ENCODE measurements at places on chromosomes 7 and 10.

GRCh38 chr7:13920053-13920697, 69.3 kb downstream of the ETV1 start:
- DNase-seq, result no peak

- DNase-seq, result no peak
These were observed 31.5 kb downstream of the C10orf53 start for GRCh38 chr10:49710966-49711365.

DNA sequence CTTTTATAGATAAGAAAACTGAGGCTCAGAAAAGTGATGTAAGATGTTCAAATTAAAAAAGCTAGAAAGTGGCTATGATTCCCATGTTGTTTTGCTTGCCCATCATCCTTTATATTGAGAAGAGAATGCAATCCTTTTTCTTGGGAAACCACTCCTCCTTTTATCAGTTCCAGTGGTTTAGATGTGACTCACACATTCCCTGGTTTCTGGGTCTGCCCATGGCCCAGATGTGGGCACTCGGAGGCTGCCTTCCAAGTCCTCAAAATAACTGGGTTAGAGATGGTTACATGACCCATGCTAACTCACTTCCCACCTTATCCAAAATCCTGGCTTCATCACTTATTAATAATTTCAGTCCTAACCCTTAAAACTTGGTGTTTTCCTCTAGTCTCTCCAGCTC, 550.0 kb downstream of the MDFIC start:
- no peak for DNase-seq

DNA sequence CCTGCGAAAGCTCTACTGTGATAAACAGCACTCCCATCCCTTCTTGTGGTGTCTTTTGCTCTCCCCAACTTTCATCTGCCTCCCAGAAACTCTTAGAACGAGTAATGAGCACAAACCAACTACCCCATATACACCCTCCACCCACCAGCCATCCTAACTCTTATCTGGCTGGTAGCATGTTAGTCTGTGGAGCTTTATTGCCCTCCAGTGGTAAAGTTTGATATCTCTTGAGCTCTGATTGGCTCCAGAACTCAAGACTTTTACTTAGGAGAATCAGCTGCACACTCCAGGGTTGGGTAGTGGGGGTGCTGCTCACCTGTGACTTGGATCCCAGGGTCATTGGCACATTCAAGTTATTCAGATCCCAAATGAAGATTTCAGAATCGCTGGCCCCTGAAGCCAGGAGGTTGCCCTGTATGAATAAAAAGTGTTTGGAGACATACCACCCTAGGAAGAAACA, 10.9 kb downstream of the SEC31B start:
- DNase-seq, result no peak

DNA sequence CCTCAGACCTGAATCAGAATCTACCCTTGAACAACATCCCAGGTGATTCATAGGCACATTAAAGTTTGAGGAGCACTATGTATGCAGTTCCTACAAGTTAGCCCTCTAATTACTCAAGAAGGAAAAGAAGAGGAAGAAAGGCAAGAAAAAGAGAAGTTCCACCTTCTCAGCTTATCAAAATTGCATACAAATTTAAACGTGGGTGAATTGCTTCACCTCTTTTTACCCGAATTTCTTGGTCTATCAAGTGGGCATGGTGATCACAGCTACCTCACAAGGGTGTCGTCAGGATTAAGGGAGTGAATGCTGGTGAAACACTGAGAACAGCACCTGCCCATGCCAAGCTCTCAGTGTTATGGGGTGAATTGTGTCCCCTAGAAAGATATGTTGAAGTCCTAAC, 43.8 kb upstream of the PAPSS2 start:
- DNase-seq, result no peak

DNA sequence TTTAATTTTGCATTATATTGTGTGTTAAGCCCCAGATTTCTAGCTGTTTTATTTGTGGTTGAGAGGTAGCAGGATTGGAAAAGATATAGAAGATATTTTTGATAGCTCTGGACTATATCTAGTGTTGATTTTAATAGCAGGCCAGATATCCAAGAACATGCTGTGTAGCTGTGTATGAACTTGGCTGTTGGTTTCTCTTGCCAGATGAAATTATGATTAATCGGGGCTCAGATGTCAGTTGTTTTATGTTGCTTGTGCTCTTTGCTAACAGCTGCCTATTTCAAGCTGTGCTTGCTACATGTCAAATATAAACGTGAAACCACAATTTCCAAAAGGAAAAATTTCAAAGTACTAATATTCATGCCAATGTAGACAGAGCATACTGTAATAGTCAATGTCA, 141.1 kb downstream of the GRM3 start:
- DNase-seq, result no peak

GRCh38 chr7:105691680-105692564, 110.6 kb upstream of the EFCAB10 start:
- DNase-seq, result peak; percentile 63

- no peak for DNase-seq
These were observed 4.4 kb downstream of the ZMIZ1 start for GRCh38 chr10:79072994-79073645.

DNA sequence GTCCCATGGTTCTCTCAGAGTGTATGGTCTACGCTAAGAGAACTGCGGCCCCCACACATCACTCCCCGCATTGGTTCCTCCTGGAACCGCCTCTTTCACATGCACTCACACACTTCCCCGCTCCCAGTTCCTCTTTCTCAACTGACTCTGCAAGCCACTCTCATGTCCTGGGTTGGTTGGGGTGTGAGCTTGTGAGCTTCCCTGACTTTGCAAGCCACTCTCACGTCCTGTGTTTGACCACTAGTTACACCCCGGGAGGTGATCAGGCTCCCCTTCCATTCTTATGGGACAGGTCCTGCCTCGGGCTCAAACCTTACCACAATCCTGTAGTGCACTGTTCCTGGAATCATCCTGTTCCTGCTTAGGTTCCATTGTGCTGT, 105.0 kb downstream of the TRIM24 start:
- DNase-seq, result no peak

- DNase-seq, result no peak
These were observed 7.5 kb downstream of the ZYX start for GRCh38 chr7:143388491-143389101.

- no peak for DNase-seq
These were observed 16.6 kb upstream of the PDGFA start for GRCh38 chr7:536231-536630.

DNA sequence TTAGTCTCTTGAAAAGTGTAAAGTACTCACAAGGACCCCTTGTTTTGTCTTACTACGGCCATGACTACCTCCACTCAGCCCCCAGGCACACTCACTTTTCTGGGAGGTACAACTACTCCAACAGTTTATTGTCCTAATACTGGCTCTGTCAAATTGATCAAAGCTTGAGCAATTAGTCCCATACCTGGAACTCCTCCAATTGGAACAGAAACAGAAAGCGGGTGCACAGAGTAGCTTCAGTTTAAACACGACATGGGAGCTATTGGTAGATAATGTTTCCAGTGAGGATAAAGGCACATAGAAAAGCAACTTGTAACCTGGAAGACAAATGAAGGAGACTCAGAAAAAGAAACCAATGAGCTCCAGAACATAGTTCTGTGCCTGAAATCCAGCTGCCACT, 7.7 kb upstream of the GPR37 start:
- DNase-seq, result no peak

GRCh38 chr10:72267819-72268399, 5.8 kb upstream of the DDIT4 start:
- DNase-seq, result no peak

GRCh38 chr7:66505531-66506451, 122.9 kb upstream of the KCTD7 start:
- peak; percentile 16 for DNase-seq

- no peak for DNase-seq
These were observed 224.2 kb upstream of the AUTS2 start for GRCh38 chr7:69374044-69374425.

DNA sequence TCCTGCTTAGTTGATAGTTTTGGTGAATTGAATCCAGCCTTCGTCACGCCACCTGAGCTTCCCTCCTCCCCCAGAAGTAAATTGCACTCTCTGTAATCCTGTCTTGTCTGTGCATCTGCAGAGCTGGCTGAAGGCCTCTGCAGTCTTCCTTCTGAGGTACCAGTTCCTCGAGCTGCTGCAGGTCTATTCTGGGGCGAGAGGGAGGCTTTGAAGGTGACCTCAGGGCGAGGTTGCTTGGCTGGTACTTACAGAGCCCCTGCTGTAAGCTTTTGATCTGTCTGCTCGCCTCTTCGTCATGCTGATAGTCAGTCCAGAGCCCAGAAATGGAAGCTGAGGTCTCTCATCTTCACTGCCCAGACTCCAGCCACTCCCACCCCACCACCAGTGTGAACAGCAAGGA, 513.6 kb upstream of the FOXK1 start:
- no peak for DNase-seq

GRCh38 chr10:75407713-75408508, 6.3 kb upstream of the ZNF503 start:
- no peak for DNase-seq

- DNase-seq, result no peak
These were observed 114.1 kb upstream of the SLC26A5 start for GRCh38 chr7:103560136-103560535.

DNA sequence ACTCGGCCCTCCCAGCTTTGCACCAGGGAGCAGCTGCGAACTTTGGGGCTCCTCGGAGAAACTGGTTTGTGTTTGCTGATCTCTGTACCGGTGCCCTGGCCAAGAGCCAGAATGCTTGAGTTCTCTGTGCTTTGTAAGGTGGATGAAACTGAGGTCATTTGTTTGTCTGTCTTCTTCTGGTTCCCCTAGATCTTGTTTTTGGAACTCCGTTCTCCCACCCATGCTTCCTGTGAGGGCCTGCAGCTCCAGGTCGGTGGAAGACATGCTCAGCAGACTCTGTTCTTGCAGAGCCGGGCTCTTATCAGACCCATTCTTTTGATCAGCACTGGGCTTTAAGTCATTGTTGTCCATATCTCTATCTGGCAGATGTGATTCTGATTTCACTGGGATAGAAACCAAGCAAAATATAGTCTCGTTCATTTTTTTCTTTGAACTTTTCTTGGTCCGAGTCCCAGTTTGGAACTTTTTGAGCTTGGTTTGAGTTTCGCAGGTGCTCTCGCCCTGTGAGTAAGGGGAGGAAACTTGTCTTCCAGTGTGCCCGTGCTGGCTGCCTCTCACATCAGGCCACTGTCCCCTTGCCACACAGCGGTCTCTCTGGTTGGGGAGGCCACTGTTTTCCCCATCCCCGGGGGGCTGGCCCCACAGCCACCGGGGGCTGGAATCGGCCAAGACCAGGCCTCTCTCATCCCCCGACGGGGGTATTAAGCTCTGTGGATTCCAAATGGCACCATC, 31.2 kb downstream of the JCAD start:
- no peak for DNase-seq

- DNase-seq, result no peak
These were observed 1.9 kb upstream of the PLAU start for GRCh38 chr10:73908853-73909539.

DNA sequence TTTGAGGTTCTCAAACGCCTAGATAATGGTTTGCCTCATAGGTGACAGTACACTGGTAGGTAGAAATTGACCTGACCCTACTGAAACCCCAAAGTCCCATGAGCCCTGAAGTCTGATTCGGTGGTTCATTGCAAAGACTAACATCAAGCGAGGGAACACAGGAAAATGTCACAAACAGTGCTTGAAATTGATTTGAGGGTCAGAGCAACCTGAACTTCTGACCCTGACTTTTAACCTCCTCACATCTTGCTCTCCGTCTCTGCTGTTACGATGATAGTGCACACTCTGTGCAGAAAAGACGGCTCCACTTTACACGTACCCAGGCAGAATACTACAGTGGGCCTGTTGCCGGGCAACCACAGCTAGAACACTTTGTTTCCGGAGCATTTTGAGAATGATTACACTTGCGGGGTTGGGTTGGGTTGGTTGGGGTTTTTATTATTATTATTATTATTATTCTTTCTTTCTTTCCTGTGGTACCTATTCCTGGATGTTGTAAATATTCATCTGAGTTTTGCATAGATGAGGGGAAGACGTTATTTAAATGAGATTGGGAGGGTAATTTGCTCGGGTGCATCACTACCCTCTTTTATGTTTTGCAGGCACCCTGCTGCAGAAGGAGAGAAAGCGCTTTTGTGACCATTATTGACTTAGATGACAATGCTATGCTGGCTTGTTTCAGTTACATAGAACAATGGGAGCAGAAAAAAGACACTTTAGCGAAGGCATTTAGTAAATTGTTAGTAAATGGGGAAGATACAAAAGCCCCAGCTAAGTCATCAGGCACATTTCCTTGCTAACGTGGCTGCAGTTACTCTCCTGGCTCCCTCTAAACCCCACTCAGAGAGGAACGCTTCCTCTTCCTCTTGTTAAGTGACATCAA, 438.1 kb upstream of the NRP1 start:
- DNase-seq, result no peak

GRCh38 chr7:19390795-19391194, 245.6 kb upstream of the FERD3L start:
- DNase-seq, result no peak

- DNase-seq, result no peak
These were observed 29.4 kb upstream of the CLDN3 start for GRCh38 chr7:73799282-73800141.

DNA sequence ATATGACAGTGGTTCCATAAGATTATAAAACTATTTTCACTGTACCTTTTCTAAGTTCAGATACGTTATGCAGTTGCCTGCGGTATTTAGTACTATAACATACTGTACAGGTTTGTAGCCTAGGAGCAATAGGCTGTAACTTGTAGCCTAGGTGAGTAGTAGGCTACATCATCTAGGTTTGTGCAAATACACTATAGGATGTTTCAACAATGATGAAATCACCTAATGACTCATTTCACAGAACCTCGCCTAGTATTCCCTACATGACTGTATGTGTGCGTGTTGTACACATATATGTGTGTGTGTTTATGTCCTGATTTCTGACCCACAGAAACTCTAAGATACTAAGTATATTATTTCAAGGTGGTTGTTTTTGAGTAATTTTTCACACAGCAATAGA, 139.0 kb downstream of the HERPUD2 start:
- DNase-seq, result no peak

DNA sequence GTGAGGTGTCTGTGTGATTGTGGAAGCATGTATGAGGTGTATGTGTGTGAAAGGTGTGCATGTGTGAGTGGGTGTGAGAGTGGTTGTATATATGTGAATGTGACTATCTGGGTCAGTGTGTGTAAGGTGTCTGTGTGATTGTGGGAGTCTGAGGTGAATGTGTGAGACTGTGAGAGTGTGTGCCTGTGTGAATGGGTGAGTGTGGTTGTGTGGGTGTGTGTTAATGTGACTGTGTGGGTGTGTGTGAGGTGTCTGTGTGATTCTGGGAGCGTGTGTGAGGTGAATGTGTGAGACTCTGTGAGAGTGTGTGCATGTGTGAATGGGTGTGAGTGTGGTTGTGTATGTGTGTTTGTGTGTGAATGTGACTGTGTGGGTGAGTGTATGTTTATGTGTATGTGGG, 385.1 kb downstream of the TCERG1L start:
- no peak for DNase-seq

GRCh38 chr10:116115036-116115641, 157.9 kb downstream of the GFRA1 start:
- DNase-seq, result no peak

- DNase-seq, result no peak
These were observed 30.9 kb upstream of the KLHL7 start for GRCh38 chr7:23074443-23075261.

DNA sequence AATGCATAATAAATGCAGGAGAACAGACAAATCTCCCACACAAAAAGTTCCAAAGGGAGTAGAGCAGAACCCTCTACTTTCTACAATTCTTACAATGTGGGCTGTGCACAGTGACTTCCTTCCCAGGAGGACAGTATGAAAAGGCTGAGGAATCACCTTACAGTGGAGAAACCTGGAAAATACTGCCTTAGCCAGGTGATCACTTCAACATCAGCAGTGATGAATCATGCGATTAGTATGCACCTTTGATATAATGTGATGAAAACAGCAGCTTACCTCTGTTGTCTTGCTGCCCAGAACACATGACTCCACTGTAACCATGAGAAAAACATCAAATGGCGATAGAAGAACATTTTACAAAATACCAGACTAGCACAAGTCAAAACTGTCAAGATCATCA, 329.7 kb upstream of the POM121L12 start:
- DNase-seq, result no peak
